A549 treated with DMSO at 1 μM for 4 hours (cell line): ENCODE measurements at places on chromosomes 3 and 15. TPM values are rescaled to one million over a fixed set of nuclear protein-coding genes. Genes with fewer than 3 reads are reported as not detected.

SNTN gene
- total RNA-seq = not detected in 5 replicates

ADGRG7 gene
- total RNA-seq = not detected in 5 replicates

VGLL4 gene
- total RNA-seq = 31.0 to 35.1 TPM (median 31.5 TPM) in 5 replicates

SHISA5 gene
- total RNA-seq = 112 to 141 TPM (median 121 TPM) in 5 replicates

NAA50 gene
- total RNA-seq = 168 to 192 TPM (median 186 TPM) in 5 replicates

EIF1B gene
- 51.9 to 65.2 TPM (median 62.0 TPM) in 5 replicates for total RNA-seq

DNASE1L3 gene
- total RNA-seq = 0.11 to 0.29 TPM (median 0.21 TPM) in 3 of 5 replicates, not detected in the others

SLC2A2 gene
- not detected in 5 replicates for total RNA-seq

ACAN gene
- 0.15 to 0.28 TPM (median 0.21 TPM) in 5 replicates for total RNA-seq

CAMK2N2 gene
- 0.90 to 1.7 TPM (median 1.1 TPM) in 5 replicates for total RNA-seq

GOLGA8J gene
- 0.10 TPM in 1 of 5 replicates, not detected in the others for total RNA-seq

TXNRD3 gene
- 5.3 to 8.5 TPM (median 7.4 TPM) in 5 replicates for total RNA-seq

NAALADL2 gene
- 0.14 to 0.36 TPM (median 0.24 TPM) in 4 of 5 replicates, not detected in the other for total RNA-seq

GHSR gene
- total RNA-seq = not detected in 5 replicates

TMCO5A gene
- total RNA-seq = not detected in 5 replicates

RHOV gene
- total RNA-seq = 4.9 to 6.1 TPM (median 5.3 TPM) in 5 replicates

RPLP1 gene
- total RNA-seq = 3,311 to 3,917 TPM (median 3,774 TPM) in 5 replicates

MFGE8 gene
- 331 to 388 TPM (median 342 TPM) in 5 replicates for total RNA-seq

IQCH gene
- 0.95 to 3.0 TPM (median 1.9 TPM) in 5 replicates for total RNA-seq

IL17RE gene
- 0.76 to 1.1 TPM (median 0.95 TPM) in 5 replicates for total RNA-seq

SCN5A gene
- 0.57 to 1.3 TPM (median 0.92 TPM) in 5 replicates for total RNA-seq

NR1I2 gene
- not detected in 5 replicates for total RNA-seq

CDCP1 gene
- 15.3 to 20.0 TPM (median 17.6 TPM) in 5 replicates for total RNA-seq

ETV5 gene
- total RNA-seq = 27.0 to 38.4 TPM (median 31.6 TPM) in 5 replicates

IGDCC3 gene
- total RNA-seq = 0.05 to 0.21 TPM (median 0.12 TPM) in 4 of 5 replicates, not detected in the other

TJP1 gene
- total RNA-seq = 62.1 to 83.8 TPM (median 75.9 TPM) in 5 replicates

SPTBN5 gene
- total RNA-seq = 0.25 to 0.39 TPM (median 0.27 TPM) in 5 replicates

GABRB3 gene
- total RNA-seq = 65.5 to 99.5 TPM (median 86.7 TPM) in 5 replicates

ERICH6 gene
- total RNA-seq = 0.07 to 0.08 TPM in 2 of 5 replicates, not detected in the others

TMIE gene
- 0.07 to 0.30 TPM (median 0.16 TPM) in 5 replicates for total RNA-seq

RGMA gene
- 0.10 to 0.46 TPM (median 0.28 TPM) in 4 of 5 replicates, not detected in the other for total RNA-seq

DISP2 gene
- 0.32 to 1.3 TPM (median 1.2 TPM) in 5 replicates for total RNA-seq

FEZF2 gene
- not detected in 5 replicates for total RNA-seq

PRR20G gene
- 0.07 to 0.15 TPM in 2 of 5 replicates, not detected in the others for total RNA-seq

SPINK8 gene
- total RNA-seq = not detected in 5 replicates

LXN gene
- 67.0 to 95.7 TPM (median 80.0 TPM) in 5 replicates for total RNA-seq

CHDH gene
- 2.2 to 3.2 TPM (median 2.6 TPM) in 5 replicates for total RNA-seq

ZNF620 gene
- total RNA-seq = 0.81 to 1.9 TPM (median 1.7 TPM) in 5 replicates

HCN4 gene
- 0.21 to 0.31 TPM (median 0.28 TPM) in 5 replicates for total RNA-seq

KIF15 gene
- 8.6 to 10.2 TPM (median 9.1 TPM) in 5 replicates for total RNA-seq

GPR15 gene
- not detected in 5 replicates for total RNA-seq

GOLGA6B gene
- total RNA-seq = 0.06 to 0.09 TPM in 2 of 5 replicates, not detected in the others

GPR62 gene
- total RNA-seq = 0.06 TPM in 1 of 5 replicates, not detected in the others
